ENCODE measurements at places on chromosomes 6 and 20.

DNA sequence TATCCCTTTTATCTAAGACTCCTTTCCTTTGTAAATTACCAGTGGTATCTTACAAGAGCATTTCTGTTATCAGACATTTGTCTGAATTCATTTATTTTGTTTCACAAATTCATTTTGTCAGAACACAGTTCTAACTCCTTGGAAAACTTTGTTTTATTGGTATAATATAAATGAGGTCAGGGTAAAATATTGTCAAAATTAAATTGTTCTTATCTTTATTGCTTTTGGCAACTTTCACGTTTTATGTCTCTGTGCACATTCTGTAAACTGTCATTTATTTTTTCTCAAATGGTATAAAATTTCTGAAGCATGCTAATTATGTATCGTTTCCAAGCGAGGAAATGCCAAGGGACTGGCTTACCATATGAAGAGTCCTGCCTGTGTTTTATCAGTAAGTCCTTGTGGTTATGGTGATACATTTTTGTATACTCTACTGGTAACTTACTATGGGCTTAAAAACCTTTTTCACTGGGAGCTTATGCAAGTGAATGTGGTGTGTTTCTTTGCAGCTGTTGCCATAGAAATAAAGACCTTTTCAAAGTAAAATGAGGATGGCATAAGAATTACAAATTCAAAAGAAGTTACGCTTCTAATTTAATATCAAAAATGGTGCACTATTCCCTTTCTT, 214.2 kb downstream of the COL19A1 start:
- no peak for DNase-seq

GRCh38 chr6:53151676-53152075, 3.0 kb upstream of the GCM1 start:
- no peak for DNase-seq

DNA sequence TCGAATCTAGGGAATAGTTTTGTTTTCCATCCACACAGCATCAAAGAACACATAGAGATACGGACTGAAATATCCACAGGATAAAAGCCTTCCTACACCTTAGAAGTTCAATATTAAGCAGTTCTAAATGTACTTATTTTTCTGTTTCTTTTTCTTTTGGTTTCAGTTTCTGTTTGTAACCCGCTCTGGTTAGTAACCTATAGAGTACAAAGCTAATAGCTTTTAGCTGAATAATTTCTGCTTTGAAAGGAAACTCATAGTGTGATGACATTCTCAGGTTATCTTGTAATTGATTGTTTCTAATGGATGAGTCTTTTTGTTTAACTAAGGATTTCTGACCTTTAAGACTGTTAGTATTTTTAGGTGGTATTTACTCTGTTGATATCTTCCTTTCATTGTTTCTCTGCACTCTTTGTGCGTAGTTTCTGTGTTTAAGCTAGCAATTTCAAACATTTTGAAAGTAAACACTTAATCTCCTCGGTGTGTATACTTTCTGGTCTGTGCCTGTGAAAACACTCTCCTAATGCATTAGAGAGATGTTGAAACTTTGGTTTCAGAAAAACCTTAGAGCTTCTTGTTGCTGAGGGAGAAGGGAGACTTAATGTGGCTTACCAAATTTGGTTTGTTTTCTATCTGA, 385.5 kb downstream of the HDGFL1 start:
- DNase-seq: no peak

- no peak for DNase-seq
These were observed 25.0 kb downstream of the FOXP4 start for GRCh38 chr6:41571021-41571780.

DNA sequence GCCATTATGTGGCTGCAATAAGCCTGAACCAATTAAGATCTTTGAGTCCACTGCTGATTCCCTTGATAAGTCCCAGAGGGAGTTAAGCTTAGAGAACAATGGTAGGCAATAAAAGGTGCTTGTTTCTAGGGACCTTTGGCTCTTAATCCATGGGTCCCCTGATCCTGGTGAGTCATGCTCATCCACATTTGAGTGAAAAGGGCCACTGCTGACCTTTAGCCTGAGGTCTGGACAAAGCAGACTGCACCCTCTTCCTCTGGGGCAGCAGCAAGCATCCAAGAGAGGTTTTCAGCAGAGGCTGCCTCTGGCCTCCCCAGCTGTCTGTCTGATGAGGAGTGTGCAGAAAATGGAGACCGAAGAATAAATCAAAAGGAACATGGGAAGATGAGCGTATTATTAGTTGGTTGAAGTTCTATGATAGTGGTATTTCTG, 16.1 kb upstream of the SCGN start:
- DNase-seq: no peak

- peak; percentile 51 for DNase-seq
These were observed at the start of gene STX11 for GRCh38 chr6:144149894-144150709. Gene STX11 (plus strand): TSS chr6:144150517. CDS start chr6:144186628, 36,111 bp downstream.

DNA sequence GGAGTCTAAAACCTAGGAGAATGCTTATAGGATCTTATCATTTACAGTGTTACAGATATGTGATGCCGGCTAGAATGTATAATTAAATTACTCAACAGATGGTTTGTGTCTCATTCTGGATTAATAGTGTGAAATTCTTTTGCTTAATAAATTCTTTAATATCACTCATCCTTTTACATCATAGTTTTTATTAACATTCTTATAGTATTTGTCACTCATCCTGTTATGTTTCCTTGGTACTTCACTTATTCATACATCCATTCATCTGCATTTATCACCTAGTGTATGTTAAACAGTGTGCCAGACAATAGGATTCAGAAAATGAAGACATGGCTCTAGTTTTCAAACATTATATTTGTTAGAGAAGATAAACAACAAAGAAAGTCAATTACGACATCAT, 468.7 kb downstream of the FRK start:
- DNase-seq: no peak

DNA sequence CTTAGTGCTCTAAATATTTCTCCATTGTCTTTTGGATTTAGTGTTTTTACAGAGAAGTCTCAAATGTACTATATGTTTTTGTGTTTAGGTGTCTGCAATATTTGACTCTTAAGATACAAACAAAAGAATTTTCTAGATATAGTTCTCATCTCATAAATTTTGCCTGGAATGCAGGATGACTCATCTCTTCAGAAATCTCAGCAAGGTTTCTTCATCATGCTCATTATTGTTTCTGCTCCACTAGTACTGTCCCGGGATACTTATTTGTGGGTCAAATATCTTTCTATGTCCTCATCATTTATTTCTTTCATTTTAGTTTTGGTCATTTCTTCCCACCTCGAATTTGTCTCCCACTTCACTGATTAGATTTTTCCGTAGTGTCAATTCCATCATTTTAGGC, 9.5 kb downstream of the AHI1 start:
- DNase-seq: no peak

- no peak for DNase-seq
These were observed 392 bp downstream of the PSMB8 start for GRCh38 chr6:32843331-32843978.

DNA sequence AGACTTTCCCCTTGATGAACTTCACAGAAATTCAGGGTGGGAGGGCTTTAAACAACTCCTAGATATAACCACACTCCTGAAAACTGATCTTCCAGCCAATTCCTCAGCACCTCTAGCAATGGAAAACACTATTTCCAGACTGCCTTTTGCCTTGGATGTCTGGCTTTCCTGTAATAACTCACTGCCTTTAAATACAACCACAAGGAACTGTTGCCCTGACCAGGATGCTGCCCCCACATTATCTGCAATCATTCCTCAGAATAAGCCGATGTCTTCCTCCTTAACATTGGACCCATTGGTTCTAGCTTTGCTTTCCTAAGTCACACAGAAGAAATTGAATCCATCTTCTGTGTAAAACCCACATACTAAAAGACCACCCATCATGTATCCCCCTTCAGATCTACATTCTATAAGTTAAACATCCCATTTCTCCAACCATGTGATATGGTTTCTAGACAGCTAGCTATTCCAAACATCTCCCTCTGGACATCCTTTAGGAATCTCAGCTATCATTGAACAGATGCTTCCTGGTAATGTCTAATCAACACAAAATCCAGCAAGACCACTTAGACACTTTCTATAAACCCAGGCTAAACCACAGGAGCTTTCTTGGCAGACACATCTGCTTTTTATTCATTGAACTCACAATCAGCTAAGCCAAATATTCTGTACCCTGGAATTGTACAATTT, 95.9 kb upstream of the KCNQ5 start:
- DNase-seq: no peak

DNA sequence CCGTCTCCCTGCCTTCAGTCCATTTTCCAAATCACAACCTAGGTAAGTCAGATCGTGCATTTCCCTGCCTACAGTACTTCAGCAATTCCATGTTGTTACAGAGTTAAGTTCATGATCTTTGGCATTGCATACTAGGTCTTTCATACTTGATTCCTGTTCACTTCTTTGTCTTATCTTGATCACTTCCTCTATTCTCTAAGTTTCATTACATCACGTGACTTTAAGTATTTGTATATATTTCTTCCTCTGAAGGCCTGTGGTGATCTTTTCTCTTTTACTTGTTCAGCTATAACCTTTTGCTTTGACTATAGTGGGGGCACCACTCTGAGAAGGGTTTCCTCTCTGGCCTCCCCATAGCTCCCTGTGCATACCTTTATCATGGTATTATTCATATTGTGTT, 100.2 kb downstream of the TRMT11 start:
- no peak for DNase-seq

DNA sequence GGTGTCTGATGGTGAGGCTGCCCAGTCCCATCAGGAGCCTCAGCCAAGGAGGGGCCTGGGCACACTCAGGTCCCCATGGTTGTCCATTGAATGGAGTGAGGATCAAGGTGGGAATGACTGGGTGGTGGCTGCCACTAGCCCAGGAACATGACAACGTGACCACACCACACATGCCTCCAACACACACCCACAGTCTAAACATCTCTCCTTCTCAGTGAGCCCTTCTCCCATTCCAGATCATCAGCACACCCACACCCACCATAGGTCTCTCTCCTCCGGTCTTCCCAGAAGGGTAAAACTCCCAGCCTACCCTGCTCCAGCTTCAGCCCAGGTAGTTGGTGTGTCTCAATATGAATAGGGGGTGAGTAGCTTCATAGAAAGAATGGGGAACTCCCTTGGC, 5.5 kb downstream of the TCF21 start:
- DNase-seq: no peak

GRCh38 chr6:152696522-152696921, 1.2 kb upstream of the MYCT1 start:
- no peak for DNase-seq

- no peak for DNase-seq
These were observed 197.3 kb downstream of the ZFAND3 start for GRCh38 chr6:38016824-38017223.

GRCh38 chr6:51016489-51016888, 197.8 kb downstream of the TFAP2B start:
- no peak for DNase-seq

DNA sequence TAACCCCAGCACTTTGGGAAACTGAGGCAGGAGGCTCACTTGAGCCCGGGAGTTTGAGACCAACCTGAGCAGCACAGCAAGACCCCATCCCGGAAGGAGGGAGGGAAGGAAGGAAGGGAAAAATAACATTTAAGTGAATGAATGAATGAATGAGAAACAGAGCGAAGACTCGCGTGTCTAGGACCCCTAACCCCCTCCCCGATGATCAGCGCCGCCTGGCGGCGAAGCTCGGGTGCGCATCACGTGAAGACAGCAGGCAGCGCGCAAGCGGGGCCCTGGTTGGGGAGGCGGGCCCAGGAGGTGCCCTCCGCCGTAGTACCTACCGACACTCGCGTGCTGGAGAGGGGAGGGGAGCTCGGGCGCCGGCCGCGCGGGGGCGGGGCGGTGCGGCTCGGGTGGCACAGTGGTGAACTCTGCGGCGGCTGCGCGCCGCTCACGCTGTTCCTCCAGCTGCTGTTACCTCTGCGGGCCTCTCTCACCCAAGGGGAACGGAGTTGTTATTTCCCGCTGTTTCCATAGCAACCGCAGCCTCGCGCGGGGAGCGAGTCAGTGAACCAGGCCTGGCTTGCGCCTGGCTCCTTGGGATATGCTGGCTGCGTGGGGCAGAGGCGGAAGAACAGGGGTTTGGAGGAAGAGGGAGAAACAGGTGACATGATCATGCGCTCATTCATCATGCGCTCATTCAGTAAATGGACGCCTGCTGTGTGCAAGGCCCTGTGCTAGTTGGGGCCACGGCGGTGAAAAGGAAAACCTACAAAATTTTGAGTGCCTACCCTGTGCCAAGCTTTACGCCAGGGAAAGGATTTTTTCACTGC, 2.0 kb upstream of the DCDC2 start:
- DNase-seq: peak; percentile 53

- DNase-seq: no peak
These were observed 195.8 kb downstream of the ZFAND3 start for GRCh38 chr6:38015341-38015740.

GRCh38 chr6:84035484-84035883, 1.9 kb downstream of the MRAP2 start:
- DNase-seq: no peak

DNA sequence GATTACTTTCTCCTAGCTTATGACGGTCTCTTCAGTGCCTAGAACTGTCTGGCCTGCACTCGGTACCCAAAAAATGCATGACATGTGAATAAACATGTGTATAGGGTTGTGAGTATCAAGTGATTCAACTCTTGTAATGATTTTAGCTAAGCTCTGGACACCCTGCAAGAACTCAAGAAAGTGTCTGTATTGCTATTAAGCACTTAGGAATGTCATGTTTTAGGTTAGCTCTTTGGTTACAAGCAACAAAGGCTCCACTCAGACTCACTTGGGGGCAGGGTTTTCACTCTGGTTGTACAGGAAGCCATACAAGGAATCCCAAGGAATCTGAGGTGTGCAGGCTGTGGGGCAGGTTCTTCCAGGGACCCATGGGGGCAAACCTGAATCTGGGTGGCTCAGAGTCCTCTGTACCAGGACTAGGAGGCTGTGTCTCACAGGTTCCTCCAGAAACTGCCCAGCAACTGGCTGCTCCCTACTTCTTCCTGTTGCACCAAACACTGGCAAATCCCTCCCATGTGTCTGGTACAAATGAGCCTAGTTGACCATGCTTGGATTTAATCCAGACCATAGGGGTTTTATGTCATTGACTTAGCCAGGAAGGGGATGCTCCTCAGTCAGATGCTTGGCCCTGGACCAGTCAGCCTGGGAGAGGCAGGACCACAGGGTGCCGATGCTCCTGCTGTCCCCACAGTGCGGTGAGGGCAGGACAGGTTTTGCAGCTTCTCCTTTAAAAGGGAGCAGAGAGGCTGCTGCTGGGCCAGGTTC, 77.9 kb upstream of the CDH4 start:
- DNase-seq: no peak

DNA sequence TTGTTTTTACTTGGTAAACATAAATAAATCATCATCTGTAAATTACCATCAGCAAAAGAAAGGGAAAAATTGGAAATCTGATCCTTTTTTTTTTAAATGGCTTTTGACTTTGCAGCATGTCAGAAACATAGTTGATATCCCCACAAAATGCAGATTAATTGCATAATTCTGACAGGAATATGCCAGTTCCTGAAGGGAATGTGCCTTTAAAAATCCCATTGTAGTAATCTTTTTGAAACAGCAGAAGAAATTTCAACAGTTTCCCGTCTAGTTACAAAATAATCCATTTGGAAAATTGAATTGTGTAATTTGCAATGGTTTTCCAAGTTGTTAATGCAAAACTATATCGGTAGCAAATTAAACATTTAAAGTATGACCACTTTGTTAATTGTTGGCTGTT, 95.2 kb downstream of the DOK5 start:
- DNase-seq: no peak

Measured in effector CD4-positive, alpha-beta T cell (primary cell).